ENCODE measurements at places on chromosomes 11 and 22. TPM values are rescaled to one million over a fixed set of nuclear protein-coding genes. Genes with fewer than 3 reads are reported as not detected.

Gene OTOG
- total RNA-seq = not detected

GRCh38 chr11:32870676-32871075 is 21.9 kb upstream of the QSER1 start:
- H3K36me3 ChIP-seq = no peaks in the 10 kb centered on the region
- peak; percentile 43 for DNase-seq
- H3K4me3 ChIP-seq = no peak overlapping the region
- H3K4me1 ChIP-seq = no peaks in the 10 kb centered on the region
- no peak overlapping the region for H3K27ac ChIP-seq

DNA sequence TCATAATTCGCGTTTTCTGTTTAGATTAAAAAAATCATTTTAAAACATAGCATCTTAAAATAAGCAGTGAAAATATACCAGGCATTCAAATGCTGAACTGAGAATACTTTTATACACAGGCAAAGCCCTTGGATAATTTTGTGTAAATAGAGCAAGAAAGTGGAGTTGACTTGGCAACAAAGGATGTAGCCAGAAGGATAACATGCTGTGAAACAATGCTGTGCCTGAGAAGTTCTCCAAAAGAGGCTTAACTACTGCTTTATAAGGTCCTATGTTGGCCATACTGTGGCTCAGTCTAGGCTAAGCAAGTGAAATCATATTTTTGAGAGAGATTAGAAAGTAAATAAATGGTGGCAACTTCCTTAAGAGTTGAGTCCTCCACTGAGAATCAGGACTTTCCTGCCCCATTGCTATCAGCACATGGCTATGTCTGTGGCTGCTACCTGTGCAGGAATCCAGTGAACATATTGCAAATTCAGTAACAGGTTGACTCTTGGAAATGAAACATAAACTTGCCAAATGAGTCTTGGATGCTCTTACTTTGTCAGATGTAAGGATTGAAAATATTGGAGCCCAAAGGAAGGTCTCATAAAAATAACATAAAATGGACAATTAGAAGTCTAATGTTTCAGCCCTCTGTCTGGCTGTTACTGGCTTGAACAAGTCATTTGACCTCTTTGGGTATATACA is 448.9 kb downstream of the LRRC4C start:
- DNase-seq = no peak
- H3K27me3 ChIP-seq = no peaks in the 10 kb centered on the region

- H3K36me3 ChIP-seq = peaks cover 17% of the 10 kb centered on the region
- H3K27me3 ChIP-seq = peaks cover 3% of the 10 kb centered on the region
- peaks cover 3% of the 10 kb centered on the region for H3K4me1 ChIP-seq
These were observed 53.6 kb downstream of the OSBPL5 start for GRCh38 chr11:3111466-3111865.

- H3K36me3 ChIP-seq = no peaks in the 10 kb centered on the region
- no peak for DNase-seq
- no peak overlapping the region for H3K4me3 ChIP-seq
- H3K27ac ChIP-seq = no peak overlapping the region
- H3K27me3 ChIP-seq = no peaks in the 10 kb centered on the region
These were observed 27.9 kb downstream of the FAM83F start for GRCh38 chr22:40022536-40023240.

Gene LMO2
- total RNA-seq = not detected

Gene PGA5
- not detected for total RNA-seq

Gene SLC22A25
- total RNA-seq = not detected

Gene CXCR5
- total RNA-seq = 0.08 TPM

Gene CNIH2
- 2.7 TPM for total RNA-seq

DNA sequence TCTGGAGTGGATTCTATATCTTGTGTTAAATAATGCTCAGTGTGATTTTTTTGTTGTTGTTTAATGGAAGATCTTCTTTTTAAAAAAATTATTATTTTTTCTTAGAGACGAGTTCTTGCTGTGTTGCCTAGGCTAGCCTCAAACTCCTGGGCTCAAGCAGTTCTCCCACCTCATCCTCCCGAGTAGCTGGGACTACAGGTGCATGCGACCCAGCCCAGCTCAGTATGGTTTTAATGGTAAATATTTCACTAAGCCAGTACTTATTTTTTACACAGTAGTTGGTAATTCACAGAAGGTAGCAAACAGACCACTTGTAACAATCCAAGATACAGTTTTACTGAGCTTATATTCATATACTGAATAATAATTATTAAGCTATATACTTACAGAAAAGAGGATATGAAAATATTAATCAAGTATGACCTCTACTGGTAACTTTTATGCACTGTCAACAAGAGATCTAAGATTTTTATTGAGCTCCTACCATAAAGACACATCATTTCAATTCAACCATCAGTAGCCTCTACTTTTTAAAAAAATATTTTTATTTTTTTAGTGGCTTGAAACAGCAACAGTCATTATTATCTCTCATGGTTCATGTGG is 6.1 kb upstream of the CD59 start:
- H3K27ac ChIP-seq = no peak overlapping the region
- H3K4me1 ChIP-seq = no peaks in the 10 kb centered on the region
- no peak for DNase-seq
- peaks cover 10% of the 10 kb centered on the region for H3K36me3 ChIP-seq

Gene APOA4
- total RNA-seq = not detected

Gene ZNF280B
- total RNA-seq = 2.6 TPM

DNA sequence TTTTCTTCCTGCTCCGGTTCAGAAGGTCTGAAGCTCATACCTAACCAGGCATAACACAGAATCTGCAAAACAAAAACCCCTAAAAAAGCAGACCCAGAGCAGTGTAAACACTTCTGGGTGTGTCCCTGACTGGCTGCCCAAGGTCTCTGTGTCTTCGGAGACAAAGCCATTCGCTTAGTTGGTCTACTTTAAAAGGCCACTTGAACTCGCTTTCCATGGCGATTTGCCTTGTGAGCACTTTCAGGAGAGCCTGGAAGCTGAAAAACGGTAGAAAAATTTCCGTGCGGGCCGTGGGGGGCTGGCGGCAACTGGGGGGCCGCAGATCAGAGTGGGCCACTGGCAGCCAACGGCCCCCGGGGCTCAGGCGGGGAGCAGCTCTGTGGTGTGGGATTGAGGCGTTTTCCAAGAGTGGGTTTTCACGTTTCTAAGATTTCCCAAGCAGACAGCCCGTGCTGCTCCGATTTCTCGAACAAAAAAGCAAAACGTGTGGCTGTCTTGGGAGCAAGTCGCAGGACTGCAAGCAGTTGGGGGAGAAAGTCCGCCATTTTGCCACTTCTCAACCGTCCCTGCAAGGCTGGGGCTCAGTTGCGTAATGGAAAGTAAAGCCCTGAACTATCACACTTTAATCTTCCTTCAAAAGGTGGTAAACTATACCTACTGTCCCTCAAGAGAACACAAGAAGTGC is 661 bp upstream of the MALAT1 start:
- no peak overlapping the region for H3K4me3 ChIP-seq
- H3K27ac ChIP-seq = no peak overlapping the region

- H3K4me1 ChIP-seq = peaks cover 5% of the 10 kb centered on the region
- H3K27ac ChIP-seq = no peak overlapping the region
- no peak overlapping the region for H3K4me3 ChIP-seq
- H3K36me3 ChIP-seq = no peaks in the 10 kb centered on the region
These were observed 15.3 kb upstream of the BID start for GRCh38 chr22:17789379-17790200.

DNA sequence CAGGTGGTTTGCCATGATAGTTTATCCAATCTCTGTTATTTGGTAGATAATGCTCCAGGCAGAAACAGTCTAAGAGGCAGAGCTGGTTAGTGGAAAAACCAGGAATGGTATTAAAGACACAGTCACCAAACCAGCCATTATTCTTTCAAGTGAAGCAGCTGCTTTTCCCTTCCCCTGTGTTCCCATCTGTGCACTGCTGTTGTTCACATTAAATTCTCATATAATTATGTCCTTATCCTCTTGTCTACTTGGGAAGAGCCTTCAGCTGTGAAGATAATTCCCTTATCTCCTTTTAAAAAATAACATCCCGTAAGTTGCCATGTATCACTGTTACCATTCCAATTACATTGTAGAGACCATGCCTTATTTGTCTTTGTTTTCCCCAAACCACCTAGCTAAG is 5.2 kb upstream of the TBCEL start:
- H3K36me3 ChIP-seq = no peaks in the 10 kb centered on the region
- H3K27ac ChIP-seq = no peak overlapping the region
- DNase-seq = no peak
- H3K4me3 ChIP-seq = no peak overlapping the region

Measured in activated CD8-positive, alpha-beta T cell treated with anti-CD3 and anti-CD28 coated beads, Interleukin-2, amount 10 ng/mL, durations not matched to agents 7 days and 5 days (primary cell).